Activated T-helper 17 cell treated with anti-CD3 and anti-CD28 coated beads, Interleukin-2, amount 50 U/mL, for 72 hours (primary cell): ENCODE measurements at places on chromosomes 16 and 17. TPM values are rescaled to one million over a fixed set of nuclear protein-coding genes. Genes with fewer than 3 reads are reported as not detected.

GRCh38 chr17:6024576-6024975, 45.6 kb upstream of the WSCD1 start:
- ATAC-seq = no peak

DNA sequence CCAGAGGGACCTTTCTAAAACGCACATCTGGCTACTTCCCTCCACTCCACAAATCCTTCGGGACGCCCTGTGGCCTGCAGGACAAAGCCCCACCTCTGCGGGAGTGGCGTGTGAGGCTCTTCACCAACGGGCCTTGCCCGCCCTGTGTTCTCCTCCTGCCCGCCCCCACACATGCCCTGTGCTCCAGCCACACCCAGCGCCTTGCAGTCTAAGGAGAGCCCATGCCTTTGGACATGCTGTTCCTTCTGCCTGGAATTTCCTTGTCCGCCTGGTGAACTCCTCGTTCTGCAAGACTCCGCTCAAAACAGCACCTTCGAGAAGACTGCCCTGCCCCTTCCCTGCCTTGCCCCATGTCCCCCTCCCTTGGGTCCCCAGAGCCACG, 7.4 kb downstream of the ELOB start:
- no peak for ATAC-seq

DNA sequence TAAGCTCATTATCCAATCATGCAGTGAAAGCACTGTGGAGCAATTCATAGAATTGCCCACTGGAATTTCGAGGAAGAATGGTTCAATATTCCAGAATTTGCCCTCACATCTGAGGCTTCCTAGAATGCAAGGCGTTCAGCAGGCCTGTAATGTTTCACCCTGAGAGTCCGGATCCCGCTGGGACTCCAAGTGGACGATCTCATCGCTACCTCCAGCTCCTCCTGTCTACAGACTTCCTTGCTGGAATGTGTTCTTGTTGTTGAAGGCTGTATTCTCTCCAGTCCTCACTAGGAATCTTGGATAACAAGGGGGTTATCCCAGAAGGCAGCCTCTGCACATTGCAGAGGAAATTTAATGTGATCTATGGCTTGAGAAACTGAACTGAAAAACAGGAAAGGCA, 7.8 kb downstream of the SLC47A1 start:
- ATAC-seq = no peak

DNA sequence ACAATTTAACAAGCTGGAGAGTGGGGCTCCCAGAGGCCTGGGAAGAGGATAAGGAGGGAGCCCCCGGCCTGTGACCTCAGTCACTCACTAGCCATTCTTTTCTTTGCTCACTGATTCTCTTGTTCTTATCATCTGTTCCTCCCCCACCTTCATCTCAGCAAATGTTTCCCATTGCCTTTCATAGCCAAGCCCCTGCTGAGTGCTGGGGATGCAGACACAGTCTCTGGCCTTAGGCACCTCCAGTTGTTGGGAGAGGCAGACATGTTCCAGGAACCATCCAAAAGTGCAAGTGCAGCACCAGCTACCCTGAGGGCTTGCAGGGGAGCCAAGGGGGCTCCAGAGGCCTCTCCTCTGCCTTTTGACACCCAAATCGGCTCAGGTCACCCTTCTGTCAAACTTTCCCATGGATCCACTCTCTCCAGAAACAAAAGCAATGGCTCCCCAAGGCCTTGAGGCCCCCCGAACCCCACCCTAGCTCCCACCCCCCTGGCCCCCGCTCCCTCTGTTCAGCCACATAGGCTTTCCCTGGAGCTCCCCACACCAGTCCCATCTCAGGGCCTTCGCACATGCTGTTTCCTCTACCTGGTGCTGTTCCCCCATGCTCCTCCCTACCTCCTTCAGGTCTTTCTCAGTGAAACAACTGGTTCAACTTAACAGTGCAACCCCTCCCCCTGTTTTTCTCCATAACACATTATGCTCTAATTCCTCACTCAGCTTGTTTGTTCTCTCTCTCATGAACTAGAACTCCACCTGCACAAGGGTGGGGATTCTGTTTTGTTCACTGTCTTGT, 14.9 kb upstream of the KCNJ12 start:
- ATAC-seq = no peak

GRCh38 chr17:66737524-66737923, 97.4 kb upstream of the CACNG5 start:
- no peak for ATAC-seq

Gene YBX2
- 0.26 TPM for total RNA-seq

Gene SMTNL2
- not detected for total RNA-seq

Gene FOXL1
- not detected for total RNA-seq

Gene DPEP3
- total RNA-seq = 0.19 TPM

Gene AKAP10
- 64.1 TPM for total RNA-seq
